ENCODE measurements at places on chromosomes 4 and X. TPM values are rescaled to one million over a fixed set of nuclear protein-coding genes. Genes with fewer than 3 reads are reported as not detected.

DNA sequence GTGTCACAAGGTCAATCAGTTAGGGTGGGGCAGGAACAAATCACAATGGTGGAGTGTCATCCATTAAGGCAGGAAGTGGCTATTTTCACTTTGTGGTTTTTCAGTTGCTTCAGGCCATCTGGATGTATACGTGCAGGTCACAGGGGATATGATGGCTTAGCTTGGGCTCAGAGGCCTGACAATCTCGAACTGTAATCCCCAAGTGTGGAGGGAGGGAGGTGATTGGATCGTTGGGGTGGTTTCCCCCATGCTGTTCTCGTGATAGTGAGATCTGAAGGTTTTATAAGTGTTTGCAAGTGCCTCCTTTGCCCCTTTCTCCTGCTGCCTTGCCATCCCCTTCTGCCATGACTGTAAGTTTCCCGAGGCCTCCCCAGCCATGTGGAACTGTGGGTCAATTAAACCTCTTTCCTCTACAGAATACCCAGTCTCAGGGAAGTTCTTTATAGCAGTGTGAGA is 36.7 kb upstream of the STS start:
- H3K4me1 ChIP-seq, result peaks cover 16% of the 10 kb centered on the region
- H3K4me3 ChIP-seq, result no peak overlapping the region
- H3K36me3 ChIP-seq, result no peaks in the 10 kb centered on the region
- H3K27me3 ChIP-seq, result no peaks in the 10 kb centered on the region
- H3K27ac ChIP-seq, result no peak overlapping the region

DNA sequence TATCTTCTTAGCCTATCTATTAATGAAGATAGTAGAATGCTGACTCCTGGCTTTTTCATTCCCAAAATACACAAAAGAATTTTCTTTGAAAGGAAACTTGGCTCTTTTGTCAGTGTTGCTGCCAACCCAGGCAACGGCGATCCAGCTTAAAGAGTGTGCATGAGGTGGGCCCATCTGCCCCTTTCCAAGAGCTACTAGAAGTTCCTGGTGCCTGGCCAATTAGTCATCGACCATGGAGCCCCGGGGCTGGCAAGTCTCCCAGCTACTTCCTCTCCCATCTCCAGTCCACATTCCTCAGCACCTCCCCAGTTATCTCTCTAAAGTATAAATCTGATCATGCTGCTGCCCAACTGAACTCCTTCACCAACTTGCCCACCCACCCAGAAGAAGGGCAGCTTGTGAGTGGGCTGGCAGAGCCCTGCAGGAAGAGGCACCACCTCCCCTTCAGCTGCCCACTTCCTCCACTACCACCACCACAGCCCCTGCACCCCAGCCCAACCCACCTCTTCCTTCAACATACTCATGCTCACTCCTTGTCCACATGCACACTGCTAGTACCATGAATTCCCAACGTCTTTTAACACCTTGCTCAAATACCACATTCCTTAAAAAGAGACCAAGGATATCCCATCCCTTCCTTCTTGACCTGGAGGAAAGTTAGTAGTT is 158.2 kb upstream of the MAP3K15 start:
- H3K4me3 ChIP-seq, result no peak overlapping the region
- peak overlapping the region; percentile 36 for H3K27ac ChIP-seq
- peaks cover 19% of the 10 kb centered on the region for H3K4me1 ChIP-seq
- no peaks in the 10 kb centered on the region for H3K27me3 ChIP-seq

DNA sequence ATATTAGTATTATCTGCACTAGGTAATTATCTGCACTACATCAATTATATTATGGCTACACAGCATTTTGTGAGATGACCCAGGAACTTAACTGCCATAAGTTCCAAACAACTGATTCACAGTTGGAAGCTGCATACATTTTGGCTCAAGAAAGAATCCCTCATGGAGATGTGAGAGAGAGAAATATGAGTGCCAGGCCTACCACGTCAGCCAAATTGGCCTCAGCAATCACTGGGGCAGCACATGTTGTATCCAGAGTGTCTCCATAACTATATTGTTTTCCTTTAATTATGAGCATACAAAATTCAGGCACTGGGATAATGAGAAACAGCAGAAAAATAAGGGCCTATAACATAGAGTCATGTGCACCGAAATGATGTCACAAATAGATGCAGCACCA is 174.2 kb upstream of the DMD start:
- no peak overlapping the region for H3K27ac ChIP-seq
- H3K4me3 ChIP-seq, result no peak overlapping the region
- no peaks in the 10 kb centered on the region for H3K27me3 ChIP-seq
- H3K4me1 ChIP-seq, result no peaks in the 10 kb centered on the region
- no peak for DNase-seq

GRCh38 chr4:158760866-158761265 is 8.0 kb upstream of the FNIP2 start:
- H3K27ac ChIP-seq, result no peak overlapping the region
- no peak for DNase-seq
- no peaks in the 10 kb centered on the region for H3K27me3 ChIP-seq
- H3K36me3 ChIP-seq, result no peaks in the 10 kb centered on the region
- no peak overlapping the region for H3K4me3 ChIP-seq

GRCh38 chr4:122218762-122219161 is 66.6 kb downstream of the BLTP1 start:
- no peaks in the 10 kb centered on the region for H3K27me3 ChIP-seq
- no peak for DNase-seq
- no peak overlapping the region for H3K27ac ChIP-seq

- H3K4me3 ChIP-seq, result no peak overlapping the region
Observed at GRCh38 chr4:167688660-167689142, 403.6 kb upstream of the ANXA10 start.

GRCh38 chr4:168639914-168640313 is 143.1 kb downstream of the PALLD start:
- peak; percentile 27 for DNase-seq
- no peak overlapping the region for H3K4me3 ChIP-seq
- no peaks in the 10 kb centered on the region for H3K27me3 ChIP-seq
- peaks cover 71% of the 10 kb centered on the region for H3K4me1 ChIP-seq
- H3K36me3 ChIP-seq, result no peaks in the 10 kb centered on the region

DNA sequence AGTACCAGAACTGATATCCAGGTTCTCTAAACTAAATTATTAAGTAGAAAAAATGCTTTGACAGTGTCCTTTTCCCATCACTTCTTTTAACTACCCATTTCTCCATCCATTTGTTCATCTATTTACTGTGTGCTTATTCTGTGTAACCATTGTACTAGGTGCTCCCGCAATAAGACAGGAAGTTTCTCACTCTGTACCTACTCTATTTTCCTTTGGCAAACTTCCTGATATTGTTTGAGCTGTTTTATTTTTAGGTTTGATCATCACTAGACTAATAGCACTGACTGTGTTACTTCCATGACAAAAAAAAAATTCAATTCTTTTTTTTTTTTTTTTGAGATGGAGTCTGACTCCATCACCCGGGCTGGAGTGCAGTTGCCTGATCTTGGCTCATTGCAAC is 102.5 kb upstream of the CASK start:
- no peaks in the 10 kb centered on the region for H3K36me3 ChIP-seq
- H3K27me3 ChIP-seq, result no peaks in the 10 kb centered on the region
- H3K4me3 ChIP-seq, result no peak overlapping the region

- no peak for DNase-seq
- no peaks in the 10 kb centered on the region for H3K4me1 ChIP-seq
- no peak overlapping the region for H3K4me3 ChIP-seq
- no peaks in the 10 kb centered on the region for H3K36me3 ChIP-seq
Observed at GRCh38 chr4:165437691-165438090, 58.9 kb downstream of the CPE start.

GRCh38 chr4:173177232-173177631 is 8.6 kb downstream of the GALNT7 start:
- H3K4me3 ChIP-seq, result no peak overlapping the region
- H3K4me1 ChIP-seq, result peaks cover 8% of the 10 kb centered on the region
- no peak for DNase-seq
- no peaks in the 10 kb centered on the region for H3K27me3 ChIP-seq
- H3K27ac ChIP-seq, result no peak overlapping the region

- no peaks in the 10 kb centered on the region for H3K27me3 ChIP-seq
- no peaks in the 10 kb centered on the region for H3K4me1 ChIP-seq
- H3K4me3 ChIP-seq, result no peak overlapping the region
- no peak for DNase-seq
- no peak overlapping the region for H3K27ac ChIP-seq
- H3K36me3 ChIP-seq, result no peaks in the 10 kb centered on the region
Observed at GRCh38 chr4:73527196-73527595, 45.7 kb downstream of the AFM start.

DNA sequence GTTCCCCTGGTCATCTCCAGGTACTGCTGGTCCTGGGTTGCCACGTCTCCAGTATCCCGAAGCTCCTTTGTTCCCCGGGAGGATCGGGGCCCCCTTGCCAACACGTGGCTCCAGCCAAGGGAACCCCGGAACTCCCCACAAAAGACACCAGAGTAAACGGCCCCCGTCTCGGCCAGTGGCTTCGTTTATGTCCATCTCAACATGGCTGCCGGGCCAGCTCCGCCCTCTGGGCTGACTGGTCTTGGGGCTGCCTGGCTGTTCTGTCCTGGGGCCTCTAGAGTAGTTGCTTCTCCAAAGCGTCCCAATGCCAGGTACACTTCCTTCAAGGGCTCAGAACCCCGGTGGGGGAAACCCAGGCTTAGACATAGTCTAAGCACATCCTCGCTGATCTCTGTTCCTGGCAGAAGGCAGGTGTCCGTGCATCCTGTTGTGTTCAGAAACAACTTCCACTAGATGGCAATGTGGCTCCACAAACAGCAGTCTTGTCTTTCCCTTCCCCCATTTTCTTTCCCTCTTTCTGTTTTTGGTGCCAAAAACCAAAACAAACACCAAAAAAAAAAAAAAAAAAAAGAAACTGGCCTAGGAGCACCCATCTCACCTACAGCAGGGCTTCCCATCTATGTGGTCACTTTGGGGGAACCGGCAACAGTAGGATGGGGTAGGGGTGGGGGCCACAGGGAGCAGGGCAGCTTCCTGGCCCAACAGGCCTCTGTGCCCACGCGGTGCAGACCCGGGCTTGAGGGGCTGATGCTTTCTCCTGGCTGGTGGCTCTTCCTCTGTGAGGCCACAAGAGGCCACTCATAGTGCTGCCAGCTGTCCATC is 35.3 kb downstream of the NBDY start:
- no peaks in the 10 kb centered on the region for H3K36me3 ChIP-seq
- no peaks in the 10 kb centered on the region for H3K27me3 ChIP-seq
- peak overlapping the region; percentile 63 for H3K27ac ChIP-seq
- no peak for DNase-seq
- no peak overlapping the region for H3K4me3 ChIP-seq

GRCh38 chr4:8909548-8909947 is 37.9 kb upstream of the HMX1 start:
- no peak overlapping the region for H3K27ac ChIP-seq
- H3K36me3 ChIP-seq, result no peaks in the 10 kb centered on the region
- H3K27me3 ChIP-seq, result peaks cover 96% of the 10 kb centered on the region

GRCh38 chr4:110480031-110480549 is 4.1 kb downstream of the ENPEP start:
- H3K36me3 ChIP-seq, result no peaks in the 10 kb centered on the region
- DNase-seq, result no peak
- H3K27ac ChIP-seq, result peak overlapping the region; percentile 66
- H3K27me3 ChIP-seq, result peaks cover 7% of the 10 kb centered on the region
- H3K4me3 ChIP-seq, result peak overlapping the region; percentile 66

GRCh38 chr4:153729895-153730294 is 29.9 kb downstream of the RNF175 start:
- no peaks in the 10 kb centered on the region for H3K36me3 ChIP-seq
- H3K4me3 ChIP-seq, result no peak overlapping the region
- H3K27ac ChIP-seq, result no peak overlapping the region
- H3K27me3 ChIP-seq, result no peaks in the 10 kb centered on the region
- H3K4me1 ChIP-seq, result no peaks in the 10 kb centered on the region

GRCh38 chr4:48557478-48557877 is 67.4 kb downstream of the ZAR1 start:
- no peak for DNase-seq
- H3K36me3 ChIP-seq, result peaks cover 98% of the 10 kb centered on the region
- H3K4me3 ChIP-seq, result no peak overlapping the region
- no peak overlapping the region for H3K27ac ChIP-seq

- H3K36me3 ChIP-seq, result no peaks in the 10 kb centered on the region
- no peaks in the 10 kb centered on the region for H3K27me3 ChIP-seq
- H3K4me3 ChIP-seq, result no peak overlapping the region
- no peaks in the 10 kb centered on the region for H3K4me1 ChIP-seq
Observed at GRCh38 chr4:38781854-38782261, 932 bp downstream of the TLR10 start.

DNA sequence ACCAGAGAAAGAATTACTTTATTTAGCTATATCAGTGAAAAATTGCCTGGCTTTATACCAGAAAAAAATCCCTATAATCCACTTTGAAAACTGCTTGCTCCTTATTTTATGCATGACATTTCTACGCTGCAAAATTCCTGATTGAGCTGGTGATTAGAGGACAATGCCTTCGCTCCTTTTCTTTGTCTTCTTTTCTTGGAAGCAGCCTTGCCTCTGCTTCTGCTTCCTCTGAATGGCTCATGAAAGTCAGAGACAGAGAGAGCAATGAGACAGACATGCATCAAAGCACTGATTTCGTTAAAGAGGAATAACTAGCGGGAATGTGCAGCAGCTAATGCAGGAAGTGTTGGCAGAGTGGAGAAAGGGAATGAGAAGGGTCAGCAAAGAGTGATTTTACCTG is 294.3 kb upstream of the IGFBP7 start:
- no peaks in the 10 kb centered on the region for H3K27me3 ChIP-seq
- no peaks in the 10 kb centered on the region for H3K36me3 ChIP-seq
- DNase-seq, result no peak
- H3K27ac ChIP-seq, result no peak overlapping the region

GRCh38 chr4:180057891-180058671 is 2185.1 kb upstream of the TENM3 start:
- H3K4me1 ChIP-seq, result peaks cover 22% of the 10 kb centered on the region
- H3K4me3 ChIP-seq, result peak overlapping the region; percentile 64
- no peak overlapping the region for H3K27ac ChIP-seq
- no peak for DNase-seq
- H3K27me3 ChIP-seq, result peaks cover 77% of the 10 kb centered on the region

DNA sequence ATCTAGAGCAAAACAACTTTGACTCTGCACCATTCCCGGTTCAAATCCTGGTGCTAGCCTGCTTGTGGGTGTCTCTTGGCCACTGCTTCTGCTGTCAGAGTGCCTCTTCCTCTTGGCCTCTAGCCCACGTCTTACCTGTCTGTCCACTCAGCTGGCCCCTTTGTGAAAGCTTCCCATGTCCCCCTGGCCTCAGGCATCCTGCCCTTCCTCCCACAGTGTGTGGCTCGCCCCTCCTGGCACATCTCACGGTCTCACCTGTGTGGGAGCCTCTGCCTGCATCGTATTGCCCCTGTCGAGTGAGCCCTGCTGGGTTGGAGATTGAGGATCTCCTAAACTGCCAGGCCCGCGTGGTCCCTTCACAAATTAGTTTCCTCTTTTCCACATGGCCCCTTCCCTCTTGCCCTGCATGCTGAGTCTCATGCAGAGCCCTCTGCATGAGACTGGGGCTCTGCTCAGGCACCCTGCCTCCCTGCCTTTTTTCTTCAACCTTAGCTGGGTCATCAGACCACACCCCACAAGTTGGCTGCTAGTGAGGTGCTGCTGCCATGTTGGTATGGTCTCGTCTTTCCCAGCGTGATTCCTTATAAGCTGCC is 53.7 kb upstream of the TADA2B start:
- no peak overlapping the region for H3K27ac ChIP-seq
- peaks cover 88% of the 10 kb centered on the region for H3K4me1 ChIP-seq
- DNase-seq, result no peak
- H3K4me3 ChIP-seq, result no peak overlapping the region

CD99 gene
- 306 TPM for total RNA-seq

MAGEC1 gene
- total RNA-seq, result not detected

STK32B gene
- total RNA-seq, result 0.55 TPM

PPP1R2C gene
- not detected for total RNA-seq

GPRASP3 gene
- 4.8 TPM for total RNA-seq

DACH2 gene
- not detected for total RNA-seq

UGT2B10 gene
- total RNA-seq, result not detected

RXFP1 gene
- total RNA-seq, result not detected

TLR1 gene
- 3.5 TPM for total RNA-seq

TRPC5OS gene
- not detected for total RNA-seq

RHOXF2B gene
- not detected for total RNA-seq

OTUD4 gene
- 37.6 TPM for total RNA-seq

ZFP42 gene
- total RNA-seq, result not detected

ATXN3L gene
- total RNA-seq, result not detected

AMBN gene
- not detected for total RNA-seq
